D341Med (cell line): ENCODE measurements at places on chromosomes 2 and 18.

DNA sequence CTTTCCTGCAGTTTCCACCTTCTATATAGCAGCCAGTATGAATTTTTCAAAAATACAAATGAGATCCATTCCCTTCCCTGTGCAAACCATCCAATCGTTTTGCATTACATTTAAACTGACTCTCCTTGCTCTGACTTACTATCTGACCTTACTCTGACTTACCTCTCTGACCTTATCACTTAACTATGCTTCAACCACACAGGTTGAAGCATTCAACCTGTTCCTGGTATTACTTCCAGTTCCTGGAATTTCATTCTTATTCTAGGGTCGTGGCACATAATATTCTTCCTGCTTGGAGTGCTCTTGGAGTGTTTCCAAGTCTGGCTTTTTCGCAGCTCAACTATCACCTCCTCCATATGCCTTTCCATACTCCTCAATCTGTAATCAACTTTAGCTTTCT, 850.6 kb upstream of the CHAC2 start:
- no peak for DNase-seq

- DNase-seq: no peak
Observed at GRCh38 chr18:24958001-24958400, 394.0 kb downstream of the ZNF521 start.

DNA sequence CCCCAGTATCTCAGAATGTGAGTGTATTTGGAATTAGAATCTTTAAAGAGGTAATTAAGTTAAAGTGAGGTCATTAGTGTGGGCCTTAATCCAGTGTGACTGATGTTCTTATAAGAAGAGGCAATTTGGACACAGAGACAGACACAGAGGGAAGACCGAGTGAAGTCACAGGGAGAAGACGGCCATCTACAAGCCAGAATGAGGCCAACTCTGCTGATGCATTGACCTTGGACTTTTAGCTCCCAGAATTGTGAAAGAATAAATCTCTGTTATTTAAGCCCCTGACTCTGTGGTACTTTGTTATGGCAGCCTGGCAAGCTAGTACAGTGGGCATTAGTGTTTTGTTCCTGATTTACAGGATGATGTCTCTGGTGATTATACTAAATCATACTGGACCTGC, 64.6 kb downstream of the LTBP1 start:
- no peak for DNase-seq

GRCh38 chr2:133790711-133791110, 222.4 kb upstream of the NCKAP5 start:
- no peak for DNase-seq

GRCh38 chr2:98634406-98635092, 26.2 kb downstream of the UNC50 start:
- DNase-seq: peak; percentile 37

- no peak for DNase-seq
Observed at GRCh38 chr2:181241797-181242196, 215.4 kb upstream of the ITGA4 start.

GRCh38 chr2:164142755-164143154, 406.9 kb upstream of the FIGN start:
- DNase-seq: no peak

- no peak for DNase-seq
Observed at GRCh38 chr18:80133124-80133523, 24.1 kb downstream of the ADNP2 start.

GRCh38 chr2:101473591-101473910, 1.4 kb downstream of the RFX8 start:
- no peak for DNase-seq

DNA sequence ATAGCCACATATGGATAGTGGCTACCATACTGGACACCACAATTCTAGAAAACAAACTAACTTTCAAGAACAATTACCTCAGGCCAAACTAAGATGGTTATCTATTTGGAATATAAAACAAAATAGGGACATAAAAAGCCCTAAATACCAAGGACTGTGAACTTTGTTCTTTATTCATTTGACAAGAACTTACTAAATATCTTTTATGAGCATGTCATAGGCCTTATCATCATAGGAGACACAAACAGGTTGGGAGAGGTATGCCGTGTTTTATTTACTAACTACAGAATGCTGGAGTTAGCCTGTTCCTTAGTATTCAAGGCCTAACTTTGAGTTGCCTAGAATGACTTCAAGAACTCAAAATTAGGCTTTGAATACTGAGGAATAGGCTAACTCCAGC, 32.1 kb downstream of the CCDC93 start:
- DNase-seq: no peak

- no peak for DNase-seq
Observed at GRCh38 chr2:206083602-206084438, 2.2 kb downstream of the INO80D start.
